Activated CD8-positive, alpha-beta T cell treated with anti-CD3 and anti-CD28 coated beads for 36 hours (primary cell): ENCODE measurements at places on chromosomes 2 and 18. TPM values are rescaled to one million over a fixed set of nuclear protein-coding genes. Genes with fewer than 3 reads are reported as not detected.

Gene POTEJ
- total RNA-seq = not detected

Gene SLC4A5
- total RNA-seq = 2.0 TPM

Gene PKP4
- 38.7 TPM for total RNA-seq

Gene LRRTM1
- total RNA-seq = not detected

Gene SCTR
- not detected for total RNA-seq

Gene ERFE
- 1.0 TPM for total RNA-seq

Gene CASP10
- 22.6 TPM for total RNA-seq

Gene KCNE4
- total RNA-seq = not detected

Gene TNFAIP6
- total RNA-seq = not detected

Gene TMEM182
- 5.3 TPM for total RNA-seq

Gene REG1B
- not detected for total RNA-seq

Gene PTPN2
- 55.8 TPM for total RNA-seq

Gene FAM110C
- total RNA-seq = 0.79 TPM

DNA sequence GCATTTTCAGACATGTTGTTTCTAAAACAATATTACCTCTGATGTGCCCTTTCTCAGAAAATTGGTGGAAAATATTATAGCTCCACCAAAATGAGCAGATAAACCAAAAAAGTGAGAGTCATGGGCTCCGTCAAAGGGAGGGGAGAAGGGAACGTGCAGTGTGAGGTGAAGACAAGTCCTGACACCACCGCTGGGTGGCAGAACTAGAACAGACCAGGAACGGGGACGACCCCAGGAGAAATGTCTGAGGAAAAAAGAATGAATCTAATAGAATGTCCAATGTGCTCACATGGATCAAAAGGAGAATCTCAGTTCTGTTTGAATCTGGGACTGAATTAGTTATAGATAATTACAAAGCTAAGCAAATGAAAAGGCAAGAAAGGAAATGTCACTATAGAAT lies 22.6 kb upstream of the BCL2 start:
- H3K4me1 ChIP-seq = peaks cover 4% of the 10 kb centered on the region
- peaks cover 38% of the 10 kb centered on the region for H3K36me3 ChIP-seq
- H3K27ac ChIP-seq = no peak overlapping the region
- peak; percentile 53 for DNase-seq

DNA sequence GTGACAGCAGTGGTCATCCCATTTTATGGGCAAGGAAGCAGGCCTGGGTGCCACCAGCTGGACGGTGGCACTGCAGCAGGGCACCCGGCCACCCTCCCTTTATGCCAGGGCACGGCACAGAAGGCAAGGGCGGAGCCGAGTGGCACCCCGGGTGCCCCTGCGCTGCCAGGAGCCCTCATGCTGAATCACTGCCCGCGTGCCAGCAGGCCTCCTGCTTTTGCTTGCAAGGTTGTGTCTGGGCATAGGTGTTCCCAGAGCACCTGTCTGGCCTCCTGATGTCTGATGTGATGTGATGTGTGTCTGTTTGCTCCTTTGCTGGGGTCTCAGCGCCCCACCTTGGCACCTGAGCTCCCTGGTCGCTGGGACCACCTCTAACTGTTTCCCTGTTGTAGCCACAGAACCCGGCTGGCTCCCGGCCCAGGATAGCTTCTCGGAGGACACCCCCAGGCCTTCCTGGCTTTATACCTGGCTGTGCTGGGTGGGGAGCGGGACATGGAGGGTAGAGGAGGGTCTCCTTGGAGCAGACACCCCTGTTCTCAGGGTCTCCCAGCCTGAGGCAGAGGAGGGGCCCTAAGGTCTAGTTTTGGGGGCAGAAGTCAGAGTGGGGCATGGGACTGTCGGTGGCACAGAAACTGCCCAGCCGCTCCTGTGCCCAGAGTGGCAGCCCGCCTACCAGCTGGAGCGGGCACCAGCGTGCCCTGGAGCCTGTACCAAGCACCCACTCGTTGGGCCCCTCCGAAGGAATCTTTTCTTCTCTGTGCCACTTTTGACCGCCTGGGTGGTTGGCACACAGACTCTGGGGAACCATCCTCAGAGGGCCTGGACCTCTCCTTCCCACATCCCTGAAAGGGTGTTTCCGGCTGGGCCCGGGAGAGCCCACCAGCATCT lies 3.6 kb downstream of the GPC1 start:
- peaks cover 4% of the 10 kb centered on the region for H3K4me1 ChIP-seq
- DNase-seq = peak; percentile 1
- no peak overlapping the region for H3K27ac ChIP-seq
- H3K4me3 ChIP-seq = no peak overlapping the region
- no peaks in the 10 kb centered on the region for H3K36me3 ChIP-seq
- H3K27me3 ChIP-seq = peaks cover 13% of the 10 kb centered on the region

DNA sequence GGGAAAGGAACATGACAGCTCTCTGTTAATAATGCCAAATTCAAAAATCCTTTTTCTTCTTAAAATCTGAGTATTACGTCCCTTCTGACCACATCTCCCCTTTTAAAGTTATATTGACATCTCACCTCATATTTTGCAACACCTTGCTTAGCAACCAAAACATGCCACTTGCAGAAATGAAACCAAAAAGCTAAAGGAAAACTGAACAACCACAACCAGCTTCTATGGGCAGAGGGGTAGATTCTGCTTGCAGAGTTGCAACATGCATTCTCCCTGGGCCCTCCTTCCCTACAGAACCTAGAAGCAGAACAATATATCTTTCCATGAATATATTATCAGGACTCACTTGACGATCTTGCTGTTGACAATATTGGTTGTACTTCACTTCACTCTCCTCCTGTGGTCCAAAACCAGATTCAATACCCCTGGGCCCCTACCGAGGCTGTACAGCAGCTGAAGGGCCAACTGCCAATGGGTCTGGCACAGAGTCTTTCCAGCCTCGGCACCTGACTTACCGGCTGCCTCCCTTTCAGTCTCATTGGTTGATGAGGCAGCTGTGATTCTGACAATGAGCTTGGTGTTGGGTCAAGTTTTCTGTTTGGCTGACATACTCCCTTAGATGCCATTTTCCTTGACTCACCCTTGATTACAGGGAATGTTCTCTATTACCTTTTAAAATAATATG lies 616.6 kb downstream of the ZEB2 start:
- no peak overlapping the region for H3K4me3 ChIP-seq
- H3K4me1 ChIP-seq = peaks cover 21% of the 10 kb centered on the region
- no peaks in the 10 kb centered on the region for H3K27me3 ChIP-seq
- no peak overlapping the region for H3K27ac ChIP-seq

DNA sequence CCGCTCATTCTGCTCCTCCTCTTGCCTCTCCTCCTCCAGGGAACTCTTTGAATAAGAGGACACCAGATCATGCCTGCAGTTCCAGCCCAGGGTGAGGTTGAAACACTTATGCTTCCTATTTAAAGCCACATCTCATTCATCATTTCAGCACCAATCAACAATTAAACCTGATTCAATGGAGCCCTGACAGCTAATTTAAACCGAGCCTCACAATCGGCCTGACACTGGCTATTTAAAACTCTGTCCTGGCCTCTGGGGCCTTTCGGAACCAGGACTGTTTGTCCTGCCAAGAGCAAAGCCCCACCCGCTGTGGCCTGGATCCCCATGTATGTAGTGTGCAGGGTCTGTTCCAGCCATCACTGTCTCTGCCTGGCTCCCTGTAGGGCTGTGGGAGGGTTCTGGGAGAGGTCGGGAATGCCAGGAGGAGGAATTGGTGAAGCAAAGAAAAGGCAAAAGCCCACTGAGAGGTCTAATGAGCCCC lies 97.4 kb downstream of the MCFD2 start:
- H3K27me3 ChIP-seq = peaks cover 4% of the 10 kb centered on the region
- H3K4me3 ChIP-seq = no peak overlapping the region

GRCh38 chr2:177669625-177670330 lies 277.2 kb downstream of the AGPS start:
- no peak overlapping the region for H3K27ac ChIP-seq
- no peaks in the 10 kb centered on the region for H3K36me3 ChIP-seq
- no peak for DNase-seq

DNA sequence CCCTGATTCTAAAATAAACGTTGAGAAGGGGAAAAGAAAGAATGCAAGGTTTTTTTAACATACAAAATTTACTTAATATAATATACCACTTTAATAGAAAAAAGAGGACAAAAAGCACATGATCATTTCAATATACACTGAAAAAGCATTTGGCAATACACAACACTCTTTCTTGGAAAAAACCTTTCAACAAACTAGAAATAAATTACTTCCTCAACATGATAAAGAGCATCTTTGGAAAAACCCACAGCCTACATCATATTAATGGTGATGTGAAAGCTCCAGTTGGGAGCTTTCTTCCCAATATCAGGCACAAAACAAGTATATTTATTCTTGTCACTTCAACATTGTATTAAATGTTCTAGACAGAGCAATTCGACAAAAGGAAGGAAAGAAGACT lies 3.0 kb upstream of the POLR1B start:
- H3K4me1 ChIP-seq = peaks cover 10% of the 10 kb centered on the region
- no peak overlapping the region for H3K27ac ChIP-seq
- no peaks in the 10 kb centered on the region for H3K36me3 ChIP-seq

GRCh38 chr2:43832457-43832856 lies 6.2 kb downstream of the ABCG5 start:
- no peak overlapping the region for H3K4me3 ChIP-seq
- H3K27ac ChIP-seq = no peak overlapping the region
- H3K36me3 ChIP-seq = no peaks in the 10 kb centered on the region

GRCh38 chr2:190477661-190478454 lies 56.7 kb downstream of the NEMP2 start:
- H3K4me1 ChIP-seq = peaks cover 7% of the 10 kb centered on the region
- no peaks in the 10 kb centered on the region for H3K27me3 ChIP-seq
- H3K36me3 ChIP-seq = peaks cover 24% of the 10 kb centered on the region
- no peak overlapping the region for H3K27ac ChIP-seq
- no peak for DNase-seq

DNA sequence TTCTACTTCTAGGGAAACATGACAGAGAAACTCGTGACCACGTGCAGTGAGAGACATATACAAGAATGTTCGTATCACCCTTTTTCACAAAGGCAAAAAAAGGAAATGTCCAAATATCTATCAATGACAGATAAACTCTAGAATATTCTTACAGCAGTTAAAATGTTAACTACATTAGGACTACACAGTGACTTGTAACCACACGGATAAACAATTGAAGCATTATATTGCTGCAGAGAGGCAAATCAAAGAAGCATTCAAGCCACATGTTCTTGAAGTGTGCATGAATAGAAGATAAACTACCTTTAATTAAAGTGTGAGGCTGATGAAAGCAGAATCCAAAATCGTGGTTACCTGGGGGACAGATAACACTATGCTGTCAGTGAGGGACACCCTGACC lies 935.3 kb upstream of the KLHL29 start:
- no peak for DNase-seq
- H3K4me1 ChIP-seq = no peaks in the 10 kb centered on the region
- H3K36me3 ChIP-seq = no peaks in the 10 kb centered on the region
- H3K27me3 ChIP-seq = no peaks in the 10 kb centered on the region
- H3K27ac ChIP-seq = no peak overlapping the region

DNA sequence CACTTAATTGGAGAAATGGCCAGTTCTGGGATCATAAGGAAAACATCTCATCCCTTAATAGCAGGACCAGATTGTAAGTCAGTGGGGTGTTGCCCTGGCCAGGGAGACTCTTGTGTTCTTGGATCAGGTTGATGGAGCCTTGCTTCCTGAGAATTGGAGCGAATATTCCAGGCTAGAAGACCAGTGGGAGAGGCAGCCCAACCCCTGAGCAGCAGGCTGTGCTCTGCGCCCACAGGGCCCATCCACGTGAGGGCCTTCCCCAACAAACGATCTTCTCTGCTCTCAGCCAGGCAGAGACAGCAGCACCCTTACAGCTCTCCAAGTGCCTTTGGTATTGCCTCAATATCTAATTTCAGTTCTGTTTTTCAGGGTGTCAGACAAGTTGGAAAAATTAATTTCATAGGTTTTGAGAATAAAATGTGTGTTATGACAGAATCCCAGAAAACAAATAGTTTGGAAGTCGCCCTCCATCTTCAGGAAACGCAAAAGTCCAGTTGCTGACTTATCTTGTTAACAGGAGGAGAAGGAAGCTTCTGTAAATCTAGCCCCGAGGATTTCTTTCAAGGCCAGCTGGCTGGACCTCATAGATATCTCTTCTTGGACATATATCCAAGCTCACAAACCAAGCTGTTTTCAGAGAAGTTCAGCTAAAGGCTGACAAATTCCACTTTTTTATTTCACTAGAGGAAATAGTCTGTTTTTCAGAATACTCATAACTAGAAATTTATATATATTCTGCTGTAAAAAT lies 105.5 kb downstream of the COPS8 start:
- no peak overlapping the region for H3K27ac ChIP-seq
- H3K4me3 ChIP-seq = no peak overlapping the region
- peaks cover 14% of the 10 kb centered on the region for H3K27me3 ChIP-seq
- H3K36me3 ChIP-seq = no peaks in the 10 kb centered on the region

DNA sequence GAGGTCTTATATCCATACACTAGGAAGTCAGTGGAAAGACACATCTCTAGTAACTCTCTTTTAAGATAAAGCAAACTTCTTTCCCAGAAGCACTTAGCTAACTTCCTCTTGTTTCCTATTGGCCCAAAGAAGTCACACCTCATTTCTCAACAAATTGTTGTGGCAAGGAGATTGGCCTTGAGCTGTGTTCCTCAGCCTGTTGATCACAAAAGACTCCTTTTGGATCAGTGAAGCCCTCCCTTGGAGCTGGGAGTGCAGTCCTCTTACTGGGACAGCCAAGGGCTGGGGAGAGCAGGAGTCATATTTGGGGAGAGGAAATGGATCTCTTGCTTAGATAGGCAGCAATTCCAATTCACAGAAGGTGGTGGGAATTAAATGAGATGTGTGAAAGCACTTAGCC lies 51.2 kb upstream of the DAPL1 start:
- no peak overlapping the region for H3K27ac ChIP-seq
- no peaks in the 10 kb centered on the region for H3K36me3 ChIP-seq
- peaks cover 3% of the 10 kb centered on the region for H3K4me1 ChIP-seq
- DNase-seq = no peak

DNA sequence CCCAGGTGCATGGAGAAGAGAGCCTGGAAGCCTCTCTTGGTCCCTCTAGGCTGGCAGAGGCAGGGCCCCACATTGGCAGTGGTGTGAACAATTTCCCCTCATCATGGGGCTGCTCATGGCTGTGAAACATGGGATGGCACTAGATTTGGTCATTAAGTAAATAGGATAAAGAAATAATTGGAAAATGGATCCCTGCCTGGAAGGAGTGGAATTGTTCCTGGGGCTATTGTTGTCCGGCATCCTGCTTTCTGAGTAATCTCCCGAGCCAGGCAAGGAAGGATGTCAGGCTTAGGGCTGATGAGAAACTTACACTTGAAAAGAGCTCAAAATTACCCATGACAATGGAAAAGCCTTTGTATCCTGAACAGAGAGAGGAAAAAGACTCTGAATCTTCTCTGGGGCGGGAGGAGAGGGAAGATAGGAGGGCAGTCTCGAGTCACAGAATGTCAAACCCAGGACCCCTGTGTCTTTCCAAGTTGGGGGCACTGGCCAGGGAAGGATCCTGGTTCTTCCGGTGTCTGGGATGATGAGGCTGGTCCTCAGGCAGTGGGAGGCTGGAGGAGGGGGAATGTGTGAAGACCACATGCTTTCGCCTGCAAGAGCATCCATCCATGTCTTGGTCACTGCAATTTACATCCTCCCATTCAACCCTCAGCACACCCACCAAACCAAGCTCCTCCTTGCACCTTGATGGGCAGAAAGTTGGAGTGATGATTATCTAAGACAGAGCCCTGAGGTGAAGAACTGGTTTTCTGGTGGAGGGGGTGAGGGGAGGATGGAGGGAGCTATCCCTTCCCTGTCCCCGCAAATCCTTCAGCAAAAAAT lies 27.1 kb upstream of the STEAP3 start:
- no peak overlapping the region for H3K27ac ChIP-seq
- H3K4me1 ChIP-seq = no peaks in the 10 kb centered on the region
- H3K36me3 ChIP-seq = no peaks in the 10 kb centered on the region
- no peak overlapping the region for H3K4me3 ChIP-seq
- peaks cover 9% of the 10 kb centered on the region for H3K27me3 ChIP-seq
- DNase-seq = no peak
